ENCODE measurements at places on chromosomes 4 and X.

DNA sequence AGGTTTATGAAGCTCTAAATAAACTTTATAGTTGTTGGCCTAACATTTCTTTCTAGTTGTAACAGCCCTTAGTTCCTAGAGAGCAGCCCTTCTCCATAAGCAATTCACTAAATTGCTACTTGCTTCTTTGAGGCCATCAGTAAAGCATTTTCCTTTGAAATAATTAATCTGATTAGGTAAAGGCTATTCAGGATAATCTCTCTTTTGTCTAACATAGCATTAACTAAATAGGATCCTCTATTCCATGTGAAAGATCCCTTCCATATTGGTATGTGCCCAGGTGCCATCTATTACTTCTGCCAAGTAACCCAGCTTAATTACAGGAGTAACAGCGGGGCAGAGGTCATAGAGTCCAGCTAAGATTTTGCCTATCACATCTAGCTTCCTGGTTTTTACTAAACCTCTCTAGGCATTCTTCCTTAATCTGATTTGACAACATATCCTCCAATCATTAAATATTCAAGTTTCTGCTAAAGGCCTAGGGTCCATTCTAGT is 1408.0 kb downstream of the PCDH18 start:
- DNase-seq, result no peak

DNA sequence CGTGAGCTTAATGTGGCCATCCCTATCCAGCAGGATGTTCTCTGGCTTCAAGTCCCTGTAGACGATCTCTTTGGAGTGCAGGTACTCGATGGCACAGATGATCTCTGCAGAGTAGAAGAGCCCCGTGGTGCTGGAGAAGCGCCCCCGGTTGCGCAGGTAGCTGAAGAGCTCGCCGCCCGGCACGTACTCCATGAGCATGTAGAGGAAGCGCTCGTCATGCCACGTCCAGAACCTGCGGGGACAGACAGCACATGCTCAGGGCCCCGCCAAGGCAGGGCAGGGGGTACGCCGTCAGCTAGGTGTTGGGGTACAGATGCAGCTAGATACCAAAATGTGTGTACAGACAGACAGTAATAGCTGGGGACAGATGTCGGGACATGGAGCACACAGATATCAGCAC is 58.3 kb downstream of the PRKX start:
- no peak for DNase-seq

GRCh38 chr4:140240237-140240636 is 86.3 kb upstream of the MAML3 start:
- DNase-seq, result no peak

GRCh38 chr4:102405821-102406401 is 60.6 kb upstream of the SLC39A8 start:
- DNase-seq, result no peak

DNA sequence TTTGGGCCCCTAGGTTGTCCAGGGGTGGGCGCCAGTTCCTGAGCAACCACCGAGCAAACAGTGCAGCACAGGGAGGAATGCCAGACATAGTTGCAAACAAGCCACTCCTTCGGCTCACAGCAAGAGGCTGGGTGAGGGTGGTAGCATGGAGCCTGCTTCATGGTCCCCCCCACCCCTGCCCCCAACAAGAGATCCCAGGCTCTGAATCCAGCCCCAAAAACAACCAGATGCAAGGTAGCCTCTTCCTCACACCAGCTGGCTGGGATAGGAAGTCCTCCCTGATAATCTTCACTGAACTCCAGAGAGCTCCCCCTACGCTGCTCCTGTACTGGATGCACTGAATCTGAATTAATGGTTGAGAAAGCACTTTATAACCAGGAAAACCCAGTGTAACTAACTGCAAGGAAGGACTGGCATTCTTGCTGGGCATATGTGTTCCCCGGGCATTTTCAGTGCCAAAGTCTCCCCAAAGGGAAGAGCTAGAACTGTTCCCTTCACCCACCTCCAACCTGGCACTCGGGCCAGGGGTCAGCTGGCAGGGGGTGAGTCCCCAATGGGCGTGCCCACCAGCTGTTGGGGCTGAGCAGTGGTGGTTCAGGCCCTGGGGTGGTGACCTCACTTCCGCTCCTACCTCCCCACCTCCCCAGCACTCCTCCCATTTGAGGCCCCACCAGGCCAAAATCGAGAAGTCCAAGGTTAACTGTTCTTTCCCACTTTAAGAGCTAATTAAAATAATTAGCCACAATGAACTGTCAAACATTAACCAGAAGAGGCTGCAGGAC is 1.5 kb downstream of the ELF4 start:
- DNase-seq, result no peak

- no peak for DNase-seq
Measured at GRCh38 chr4:88283661-88284438, 511 bp downstream of the PPM1K start.

DNA sequence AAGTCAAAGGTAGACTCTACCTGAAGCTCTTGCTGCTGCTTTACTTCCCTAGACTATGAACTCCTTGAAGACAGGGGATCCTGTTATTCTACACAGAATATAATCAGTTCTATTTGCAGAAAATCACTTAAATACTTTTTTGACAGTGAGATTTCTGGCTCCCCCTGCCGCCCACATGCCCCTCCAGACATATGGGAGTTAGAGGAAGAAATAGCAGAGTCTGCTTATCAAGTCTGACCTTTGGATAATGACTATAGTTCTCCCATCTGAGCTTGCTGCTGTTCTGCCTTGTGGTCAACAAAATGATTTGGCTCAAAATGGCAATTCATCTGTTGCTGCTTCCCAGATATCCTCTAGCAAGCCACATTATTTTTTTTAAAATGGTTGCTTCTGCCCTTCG is 101.1 kb downstream of the ENOX2 start:
- no peak for DNase-seq

DNA sequence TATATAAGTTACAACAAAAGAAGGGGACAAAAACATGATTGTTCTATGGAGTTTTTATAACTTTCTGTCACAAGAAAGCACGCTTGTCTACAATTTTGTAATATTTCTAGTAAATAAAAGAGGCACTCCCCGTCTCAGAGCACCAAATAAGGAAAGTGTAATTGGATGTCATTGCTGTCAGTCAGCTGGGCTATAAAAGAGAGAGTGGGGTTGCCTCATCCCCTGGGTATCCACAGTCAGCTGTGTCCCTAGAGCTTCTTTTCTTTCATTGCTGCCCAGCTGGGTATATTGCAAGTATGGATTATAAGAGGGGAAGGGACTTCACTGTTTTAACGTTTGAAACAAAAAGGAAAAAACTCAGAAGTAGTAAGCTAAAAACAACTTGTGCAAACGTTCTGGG is 61.3 kb downstream of the NPNT start:
- no peak for DNase-seq

GRCh38 chrX:34734383-34734782 is 77.3 kb upstream of the TMEM47 start:
- DNase-seq, result no peak

GRCh38 chr4:7399440-7400234 is 35.1 kb downstream of the PSAPL1 start:
- DNase-seq, result no peak

GRCh38 chr4:46931981-46932380 is 22.9 kb upstream of the COX7B2 start:
- peak; percentile 13 for DNase-seq

GRCh38 chr4:77856152-77856551 is 6.5 kb upstream of the MRPL1 start:
- no peak for DNase-seq

GRCh38 chr4:6470502-6471306 is 1.7 kb downstream of the PPP2R2C start:
- DNase-seq, result no peak

- DNase-seq, result no peak
Measured at GRCh38 chr4:42396361-42396751, 932 bp upstream of the SHISA3 start.

- peak; percentile 74 for DNase-seq
Measured at GRCh38 chr4:118955515-118955914, 66.9 kb downstream of the SYNPO2 start.

- DNase-seq, result peak; percentile 59
Measured at GRCh38 chr4:128854433-128854832, 44.9 kb downstream of the JADE1 start.

DNA sequence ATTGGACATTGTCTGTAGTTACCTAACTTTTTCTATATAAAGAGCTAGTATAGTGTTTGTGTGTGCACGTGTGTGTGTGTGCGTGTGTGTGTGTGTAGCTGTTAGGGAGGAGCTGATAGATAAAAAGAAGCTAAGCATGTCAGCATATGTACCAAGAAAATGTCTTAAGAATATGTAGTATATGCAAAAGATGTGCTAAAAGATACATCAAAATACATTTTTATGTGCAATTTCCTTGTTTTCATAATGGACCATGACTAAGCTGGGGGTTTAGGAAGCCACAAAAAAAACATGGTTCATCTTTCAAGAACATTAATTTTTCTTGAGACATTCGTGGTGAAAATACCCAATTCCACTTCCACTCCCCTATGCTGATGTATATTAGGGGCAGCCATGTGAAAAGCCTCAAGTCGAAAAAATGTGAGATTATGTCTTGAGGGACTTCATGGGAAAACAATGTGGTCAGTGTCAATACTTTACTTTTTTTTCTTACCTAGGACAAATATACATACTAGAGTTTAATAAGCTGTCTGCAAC is 1599.7 kb downstream of the ARAP2 start:
- peak; percentile 32 for DNase-seq

DNA sequence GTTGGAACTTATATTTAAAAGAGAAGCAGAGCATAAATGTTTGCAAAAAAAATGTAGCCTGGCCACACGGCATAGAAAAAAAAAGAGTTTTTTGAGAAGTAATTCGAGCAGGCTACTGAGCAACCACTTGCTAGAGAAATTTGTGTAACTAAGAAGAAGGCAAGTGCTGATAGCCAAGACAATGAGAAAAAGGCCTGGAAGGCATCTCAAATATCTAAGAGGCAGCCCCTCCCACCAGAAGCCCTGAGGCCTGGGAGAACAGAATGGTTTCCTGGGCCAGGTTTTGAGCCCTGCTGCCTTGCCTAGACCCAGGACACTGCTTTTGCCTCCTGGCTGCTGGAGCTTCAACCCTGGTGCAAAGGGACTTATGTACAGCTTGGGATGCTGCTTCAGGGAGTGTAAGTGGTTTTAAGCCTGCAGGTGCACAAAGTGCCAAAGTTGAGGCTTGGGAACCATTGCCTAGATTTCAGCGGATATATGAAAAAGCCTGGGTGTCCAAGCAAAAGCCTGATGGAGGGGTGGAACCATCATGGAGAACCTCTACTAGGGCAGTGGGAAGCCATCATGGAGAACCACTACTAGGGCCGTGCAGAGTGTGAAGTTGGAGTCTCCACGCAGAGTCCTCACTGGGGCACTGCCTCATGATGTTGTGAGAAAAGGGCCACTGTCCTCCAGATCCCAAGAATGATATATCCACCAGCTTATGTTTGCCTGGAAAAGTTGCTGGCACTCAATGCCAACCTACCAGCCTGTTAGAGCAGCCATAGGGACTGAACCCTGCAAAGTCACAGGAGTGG is 9.7 kb downstream of the TECRL start:
- no peak for DNase-seq

GRCh38 chr4:123952530-123953274 is 556.1 kb downstream of the SPRY1 start:
- no peak for DNase-seq

- no peak for DNase-seq
Measured at GRCh38 chr4:1592709-1593417, 91.2 kb downstream of the FAM53A start.

DNA sequence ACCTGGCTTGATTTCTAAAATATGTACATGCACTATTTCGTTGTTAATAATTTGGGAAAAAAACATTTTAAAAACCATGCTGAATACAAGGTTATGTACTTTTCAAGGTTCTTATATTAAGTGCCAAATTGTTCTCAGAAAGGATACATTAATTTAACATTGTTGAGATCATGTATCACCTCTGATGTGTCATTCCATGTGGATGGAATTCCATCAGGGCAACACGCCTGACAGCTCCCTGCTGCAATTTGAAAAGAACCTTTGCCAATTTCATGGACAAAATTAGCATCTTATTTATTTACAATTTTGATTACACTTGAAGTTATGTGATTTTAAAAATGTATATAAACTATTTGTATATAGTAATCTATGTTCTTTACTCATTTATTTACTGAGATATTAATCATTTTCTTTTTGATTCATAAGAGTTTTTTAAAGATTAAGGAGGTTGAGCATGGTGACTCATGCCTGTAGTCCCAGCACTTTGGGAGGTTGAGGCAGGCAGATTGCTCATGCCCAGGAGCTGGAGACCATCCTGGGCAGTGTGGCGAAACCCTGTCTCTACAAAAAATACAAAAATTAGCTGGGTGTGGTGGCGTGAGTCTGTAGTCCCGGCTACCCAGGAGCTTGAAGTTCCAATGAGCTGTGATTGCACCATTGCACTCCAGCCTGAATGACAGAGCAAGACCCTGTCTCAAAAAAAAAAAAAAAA is 142.8 kb downstream of the ENPP6 start:
- no peak for DNase-seq

GRCh38 chr4:10736895-10737294 is 52.3 kb upstream of the CLNK start:
- DNase-seq, result no peak

Data from fibroblast of skin of left quadriceps (primary cell).